ENCODE measurements at places on chromosomes 5 and 9.

DNA sequence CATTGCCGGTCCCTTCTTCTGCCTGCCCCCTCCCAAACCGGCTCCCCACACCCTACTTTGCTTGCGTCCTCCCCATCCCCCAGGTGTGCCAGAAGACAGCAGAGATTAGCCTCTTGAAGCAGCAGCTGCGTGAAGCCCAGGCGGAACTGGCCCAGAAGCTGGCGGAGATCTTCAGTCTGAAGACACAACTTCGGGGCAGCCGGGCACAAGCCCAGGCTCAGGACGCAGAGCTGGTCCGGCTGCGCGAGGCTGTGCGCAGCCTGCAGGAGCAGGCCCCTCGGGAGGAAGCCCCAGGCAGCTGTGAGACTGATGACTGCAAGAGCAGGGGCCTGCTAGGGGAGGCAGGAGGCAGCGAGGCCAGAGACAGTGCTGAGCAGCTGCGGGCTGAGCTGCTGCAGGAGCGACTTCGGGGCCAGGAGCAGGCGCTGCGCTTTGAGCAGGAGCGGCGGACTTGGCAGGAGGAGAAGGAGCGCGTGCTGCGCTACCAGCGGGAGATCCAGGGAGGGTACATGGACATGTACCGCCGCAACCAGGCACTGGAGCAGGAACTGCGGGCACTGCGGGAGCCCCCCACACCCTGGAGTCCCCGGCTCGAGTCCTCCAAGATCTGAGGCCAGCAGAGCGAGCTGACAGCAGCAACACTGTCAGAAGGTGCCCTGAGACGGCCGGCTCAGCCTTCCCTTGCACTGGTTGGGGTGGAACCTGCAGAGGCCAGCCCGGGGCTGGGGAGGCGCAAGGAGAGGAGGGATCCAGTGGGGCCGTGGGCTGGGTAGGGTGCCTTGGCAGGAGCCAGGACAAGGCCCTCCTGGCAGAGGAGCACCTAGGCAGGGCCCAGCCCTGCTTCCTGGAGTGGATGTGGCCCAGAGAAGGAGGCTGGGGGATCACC lies 8.3 kb downstream of the N4BP3 start:
- no peak for ATAC-seq

DNA sequence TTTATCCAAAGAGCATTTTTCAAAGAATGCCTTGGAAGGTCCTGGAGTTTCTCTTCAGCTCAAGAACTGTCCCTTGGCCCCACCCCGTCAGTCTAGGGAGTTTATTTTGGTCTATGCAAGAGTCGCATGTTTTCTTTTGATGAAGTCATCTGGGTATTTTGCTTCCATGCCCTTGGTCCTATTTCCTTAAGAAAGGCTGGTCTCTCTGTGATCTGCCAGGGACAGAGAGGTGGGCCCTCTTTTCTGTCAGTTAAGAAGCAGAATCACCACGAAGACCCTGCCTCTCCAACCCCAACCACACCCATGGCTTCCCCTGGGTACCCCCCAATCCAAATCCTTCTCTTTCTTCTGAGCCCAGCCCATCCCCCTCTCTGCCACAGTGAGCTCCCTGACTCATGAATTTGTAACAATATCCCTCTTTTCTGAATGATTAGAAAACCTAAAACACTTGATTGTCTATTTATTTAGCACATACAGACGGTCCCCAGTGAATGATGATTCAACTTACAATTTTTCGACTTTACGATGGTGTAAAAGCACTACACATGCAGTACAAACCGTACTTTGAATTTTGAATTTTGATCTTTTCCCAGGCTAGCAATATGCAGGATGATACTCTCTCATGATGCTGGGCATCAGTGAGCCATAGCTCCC lies 163.5 kb upstream of the ADRA1B start:
- ATAC-seq: no peak

DNA sequence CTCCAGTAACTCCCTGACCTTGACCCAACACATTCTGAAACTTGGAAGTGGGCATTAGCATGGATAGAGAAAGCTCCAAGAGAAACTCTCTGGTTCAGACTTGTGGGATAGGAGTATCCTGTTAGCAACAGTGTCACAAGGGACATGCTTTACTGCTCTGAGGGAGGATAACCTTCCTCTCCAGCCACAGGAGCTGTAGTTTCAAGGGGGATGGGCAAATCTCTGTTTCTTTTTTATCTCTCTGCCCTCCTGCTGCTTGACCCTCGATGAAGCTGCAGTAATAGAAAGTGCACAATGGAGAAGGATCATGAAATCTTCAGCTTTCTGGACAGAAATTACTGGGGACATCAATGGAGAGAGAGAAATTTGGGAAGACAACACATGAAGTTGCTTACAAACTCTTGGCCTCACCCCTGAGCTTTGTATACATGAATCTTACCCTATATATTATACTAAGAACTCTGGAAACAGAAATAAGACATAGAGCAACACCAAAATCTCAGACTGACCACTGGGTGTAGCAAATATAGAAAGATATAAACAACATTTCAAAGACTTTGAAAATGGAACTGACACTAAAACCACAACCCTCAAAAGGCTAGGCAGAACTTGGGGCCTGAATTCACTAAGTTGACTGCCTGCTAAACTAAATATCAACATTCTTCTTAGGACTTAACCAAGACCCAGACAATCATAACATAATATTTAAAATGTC lies 471.0 kb upstream of the MEF2C start:
- no peak for ATAC-seq

DNA sequence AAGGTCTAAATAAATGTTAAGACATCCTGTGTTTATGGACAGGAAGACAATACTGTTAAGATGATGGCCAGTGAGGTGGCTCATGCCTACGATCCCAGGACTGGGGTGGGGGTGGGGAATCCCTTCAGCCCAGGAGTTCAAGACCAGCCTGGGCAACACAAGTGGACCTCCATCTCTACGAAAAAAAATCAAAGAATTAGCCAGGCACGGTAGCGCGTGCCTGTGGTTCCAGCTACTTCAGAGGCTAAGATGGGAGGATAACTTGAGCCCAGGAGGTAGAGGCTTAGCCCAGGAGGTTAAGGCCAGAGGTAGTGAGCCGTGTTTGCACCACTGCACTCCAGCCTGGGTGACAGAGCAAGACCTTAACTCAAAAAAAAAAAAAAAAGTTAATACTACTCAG lies 5.3 kb downstream of the ROR2 start:
- ATAC-seq: no peak

GRCh38 chr5:7186818-7187217 lies 209.1 kb upstream of the ADCY2 start:
- no peak for ATAC-seq

DNA sequence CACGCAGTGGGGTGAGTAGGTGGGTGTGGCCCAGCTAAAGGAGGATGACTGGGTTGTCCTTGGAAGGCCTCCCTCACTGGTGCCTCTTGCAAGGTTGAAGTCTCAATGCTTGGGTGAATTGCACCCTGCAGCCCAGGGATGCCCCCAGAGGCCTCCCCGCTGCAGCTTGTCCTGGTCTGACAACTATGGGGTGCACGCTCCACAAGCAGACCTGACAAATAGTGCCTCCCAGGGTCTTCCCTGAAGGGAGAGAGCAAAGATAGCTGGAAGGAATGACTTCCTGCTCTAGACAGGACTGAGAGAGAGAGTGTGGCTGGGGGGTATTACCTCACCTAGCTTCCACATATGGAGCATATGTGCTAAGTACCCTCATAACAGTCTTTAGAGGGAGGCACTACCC lies 1.7 kb downstream of the PSD2 start:
- no peak for ATAC-seq

DNA sequence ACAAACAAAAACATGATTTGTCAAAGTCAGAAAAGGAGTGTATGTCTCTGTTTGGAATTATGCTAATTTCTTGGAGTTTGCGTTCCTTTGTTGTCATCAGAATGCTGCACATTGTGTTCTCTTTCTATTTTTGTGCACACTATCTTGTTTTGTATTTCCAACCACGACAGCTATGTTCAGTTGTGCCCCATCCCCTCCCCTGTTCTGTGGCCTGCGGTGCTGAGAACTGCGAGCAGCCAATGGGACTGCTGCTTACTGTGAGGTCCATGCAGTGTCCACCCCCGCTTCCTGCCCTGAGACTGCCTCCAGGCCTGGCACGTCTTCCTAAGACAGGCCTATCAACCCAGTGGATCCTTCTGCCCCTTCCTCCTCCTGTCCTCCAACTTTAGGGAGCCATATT lies 76.8 kb downstream of the PALM2AKAP2 start:
- ATAC-seq: no peak

GRCh38 chr5:82749461-82749820 lies 327.8 kb downstream of the TMEM167A start:
- no peak for ATAC-seq

GRCh38 chr9:130990306-130990977 lies 18.5 kb upstream of the LAMC3 start:
- no peak for ATAC-seq

DNA sequence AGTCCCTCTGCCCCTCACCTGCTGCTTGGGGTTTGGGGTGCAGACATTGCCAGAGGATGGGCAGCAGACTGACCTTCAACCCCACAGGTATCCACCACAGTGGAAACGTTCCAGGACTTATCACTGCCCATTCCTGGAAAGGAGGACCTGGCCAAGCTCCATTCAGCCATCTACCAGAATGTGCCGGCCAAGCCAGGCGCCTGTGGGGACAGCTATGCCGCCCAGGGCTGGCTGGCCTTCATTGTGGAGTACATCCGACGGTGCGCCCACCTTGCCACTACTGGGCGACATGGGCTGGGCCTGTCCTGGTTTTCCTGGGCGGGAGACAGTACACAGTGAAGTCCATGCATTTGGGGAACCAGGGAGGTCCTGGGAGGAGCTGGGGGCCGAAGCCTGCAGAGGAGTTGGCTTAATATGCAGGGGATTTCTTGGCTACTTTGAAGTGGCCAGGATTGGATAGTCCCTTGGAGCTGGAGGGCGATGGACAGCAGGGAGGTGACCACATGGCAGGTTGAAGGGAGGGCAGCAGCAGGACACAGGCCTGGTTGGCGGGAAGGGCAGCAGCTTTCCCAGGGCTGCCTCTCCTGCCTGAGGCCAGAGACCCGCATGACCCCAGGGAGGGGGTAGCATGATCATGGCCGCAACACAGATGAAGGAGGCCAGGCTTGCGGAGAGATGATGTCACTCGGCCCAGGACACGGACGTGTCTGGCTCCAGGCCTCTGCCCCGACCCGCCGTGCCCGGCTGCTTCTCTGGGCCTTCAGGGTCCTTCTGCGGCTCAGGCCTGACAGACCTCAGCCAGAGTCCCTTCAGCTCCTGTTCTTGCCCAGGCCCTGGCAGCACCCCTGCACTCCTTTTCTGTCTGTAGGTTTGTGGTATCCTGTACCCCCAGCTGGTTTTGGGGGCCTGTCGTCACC lies 34.6 kb downstream of the USP20 start:
- no peak for ATAC-seq

DNA sequence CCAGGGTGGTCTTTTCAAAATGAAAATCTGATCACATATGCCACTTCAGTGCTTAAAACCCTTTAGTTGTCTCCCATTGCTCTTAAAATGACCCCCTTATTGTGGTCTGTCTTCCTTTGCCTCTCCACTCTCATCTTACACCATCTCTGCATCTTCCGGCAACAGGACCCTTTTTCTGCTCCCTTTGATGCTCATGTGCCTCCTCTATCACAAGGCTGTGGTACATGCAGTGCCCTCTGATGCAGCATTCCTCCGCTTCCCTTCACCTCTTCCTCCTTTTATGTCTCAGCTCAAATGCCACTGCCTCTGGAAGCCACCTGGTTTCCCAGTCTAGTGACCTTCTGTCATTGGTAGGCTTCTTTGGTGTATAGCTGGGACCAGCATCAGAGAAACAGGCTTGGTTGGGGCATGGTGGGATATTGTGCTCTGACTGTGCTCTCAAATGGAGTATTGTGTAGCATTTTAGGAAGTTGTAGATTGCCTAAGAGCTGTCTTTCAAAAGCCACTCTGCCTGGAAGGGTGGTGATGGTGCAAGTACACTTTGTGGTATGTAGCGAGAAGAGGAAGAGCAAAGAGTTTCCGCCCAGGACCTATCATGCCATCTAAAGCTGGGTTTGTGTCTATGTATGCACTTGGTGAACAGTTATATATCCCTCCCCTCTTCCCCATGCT lies 28.1 kb downstream of the ARHGAP26 start:
- ATAC-seq: no peak

GRCh38 chr5:176743136-176743861 lies 67.1 kb upstream of the UNC5A start:
- no peak for ATAC-seq

DNA sequence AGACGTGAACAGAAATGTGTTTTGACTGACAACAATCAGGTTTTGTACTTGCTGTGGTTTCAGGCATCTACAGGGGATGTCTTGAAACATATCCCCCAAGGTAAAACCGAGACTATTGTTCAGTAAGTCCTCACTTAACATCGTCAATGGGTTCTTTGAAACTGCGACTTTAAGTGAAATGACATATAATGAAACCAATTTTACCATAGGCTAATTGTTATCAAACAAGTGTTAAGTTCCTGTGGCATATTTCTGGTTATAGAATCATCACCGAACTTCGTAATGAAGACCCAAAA lies 16.4 kb upstream of the OMD start:
- ATAC-seq: peak; percentile 68

DNA sequence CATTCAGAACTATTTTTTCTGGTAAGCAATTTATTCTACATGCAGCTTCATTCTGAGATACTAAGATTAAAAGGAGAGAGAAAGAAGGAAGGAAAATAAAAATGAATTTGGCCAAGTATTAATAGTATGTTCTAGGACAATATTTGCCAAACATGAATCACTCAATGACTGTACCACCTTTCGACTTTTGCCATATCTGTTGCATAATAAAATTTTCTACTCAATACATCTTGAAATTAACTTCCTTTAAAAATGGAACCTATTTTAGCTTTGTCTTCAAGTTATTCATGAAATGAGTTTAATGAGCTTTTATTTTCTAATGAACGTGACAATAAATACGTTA lies 111.8 kb downstream of the MARCHF3 start:
- no peak for ATAC-seq

DNA sequence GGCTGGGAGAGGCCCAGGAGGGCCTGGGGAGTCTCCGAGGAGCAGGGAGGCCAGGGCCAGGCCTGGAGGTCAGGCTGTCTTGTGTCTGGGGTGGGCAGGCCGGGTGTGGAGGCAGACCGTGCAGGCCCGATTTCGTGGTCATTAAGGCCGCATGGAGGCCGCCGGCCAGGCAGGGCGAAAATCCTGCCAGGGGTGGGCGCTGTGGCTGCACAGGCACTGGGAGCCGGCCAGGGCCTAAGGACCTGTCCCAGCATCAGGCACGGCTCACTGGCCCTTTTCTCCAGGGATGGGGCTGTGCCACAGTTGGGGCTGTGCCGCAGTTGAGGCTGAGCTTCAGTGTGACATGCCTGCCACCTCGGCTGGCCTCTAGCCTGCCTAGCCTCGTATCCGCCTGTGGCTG lies 35.9 kb downstream of the ASS1 start:
- no peak for ATAC-seq

GRCh38 chr5:87850843-87851242 lies 417.8 kb downstream of the TMEM161B start:
- ATAC-seq: no peak

DNA sequence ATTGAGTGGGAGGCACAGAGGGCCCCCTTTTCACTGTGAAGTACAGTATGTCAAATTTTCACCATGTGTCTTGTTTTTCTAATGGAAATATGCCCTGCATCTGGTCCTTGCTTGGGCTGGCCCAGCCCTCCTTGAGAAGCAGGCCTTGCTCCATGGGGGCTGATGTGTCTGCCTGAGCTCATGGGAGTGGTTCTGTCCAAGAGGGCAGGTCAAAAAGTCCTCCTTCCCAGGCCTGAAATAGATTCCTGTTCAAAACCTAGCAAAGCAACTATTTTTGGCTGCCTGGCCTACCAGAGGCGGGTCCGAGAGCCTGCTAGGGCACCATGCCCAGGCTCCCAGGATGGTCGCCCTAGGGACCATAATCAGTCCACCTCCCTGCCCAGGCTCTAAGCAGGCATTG lies 40.5 kb upstream of the NEURL1B start:
- ATAC-seq: no peak

- ATAC-seq: peak; percentile 86
Measured at GRCh38 chr9:137077010-137077747, at the start of gene UAP1L1. TSS of gene UAP1L1 (plus strand) at chr9:137077517. CDS start at chr9:137077533, 16 bp downstream.

GRCh38 chr9:27565696-27566095 lies 7.6 kb downstream of the C9orf72 start:
- no peak for ATAC-seq
